Activated CD8-positive, alpha-beta memory T cell treated with anti-CD3 and anti-CD28 coated beads for 24 hours (primary cell): ENCODE measurements at places on chromosomes 5 and 9.

DNA sequence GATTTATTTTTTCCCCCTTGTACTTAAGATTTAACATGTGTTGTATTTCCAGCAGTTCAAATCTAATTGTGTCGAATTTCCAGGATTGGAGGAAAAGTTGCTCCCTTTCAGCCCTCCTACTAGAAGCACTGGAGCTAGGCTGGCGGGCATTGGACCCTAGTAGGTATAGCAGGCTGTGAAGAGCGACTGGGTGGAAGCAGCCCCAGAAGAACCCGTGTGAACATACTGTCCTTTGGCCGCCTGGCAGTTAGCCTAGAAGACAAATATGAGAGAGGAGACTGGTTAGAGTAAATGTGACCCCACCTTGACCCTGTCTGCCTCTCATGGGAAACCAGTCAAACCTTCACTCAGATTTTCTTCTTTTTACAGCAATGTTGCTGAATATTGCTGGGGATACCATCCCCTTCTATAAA lies 13.9 kb downstream of the ALDOB start:
- DNase-seq = no peak

DNA sequence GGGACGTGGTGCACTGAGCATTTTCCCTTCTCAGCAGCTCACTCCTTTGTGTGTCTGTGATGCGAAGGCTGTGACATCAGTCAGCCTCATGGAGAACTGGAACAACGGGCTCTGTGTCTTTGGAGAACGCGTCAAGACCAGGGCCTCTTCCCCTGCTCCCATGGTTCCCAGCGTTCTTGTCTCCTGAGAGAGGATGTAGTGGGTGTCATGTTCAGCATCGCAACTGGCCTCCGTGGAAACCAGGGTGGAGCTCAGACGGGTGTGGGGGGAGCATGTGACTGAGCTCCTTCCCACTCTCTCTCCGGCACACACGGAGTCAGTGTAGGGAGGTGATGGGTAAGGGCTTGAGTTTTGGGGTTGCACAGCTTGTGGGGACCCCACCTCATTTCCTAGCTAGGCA lies 59.7 kb downstream of the TENT4A start:
- DNase-seq = no peak

DNA sequence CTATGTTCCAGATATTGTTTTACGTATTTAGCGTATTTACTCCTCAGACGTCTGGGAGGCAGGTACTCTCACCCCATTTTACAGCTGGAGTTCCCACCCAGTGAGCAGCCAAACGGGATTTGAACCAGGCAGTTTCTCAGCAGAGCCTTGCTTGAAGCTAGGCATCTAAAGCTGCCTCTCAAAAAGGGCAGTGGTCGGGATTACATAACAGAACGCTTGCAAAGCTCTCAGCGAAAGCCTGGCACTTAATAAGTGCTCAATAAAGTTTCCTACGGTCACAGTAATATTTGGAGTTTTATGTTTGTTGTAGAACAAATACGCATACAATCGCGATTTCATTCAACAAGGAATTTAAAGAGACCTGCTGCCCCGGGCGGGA lies 286 bp upstream of the BSPRY start:
- no peak for DNase-seq

DNA sequence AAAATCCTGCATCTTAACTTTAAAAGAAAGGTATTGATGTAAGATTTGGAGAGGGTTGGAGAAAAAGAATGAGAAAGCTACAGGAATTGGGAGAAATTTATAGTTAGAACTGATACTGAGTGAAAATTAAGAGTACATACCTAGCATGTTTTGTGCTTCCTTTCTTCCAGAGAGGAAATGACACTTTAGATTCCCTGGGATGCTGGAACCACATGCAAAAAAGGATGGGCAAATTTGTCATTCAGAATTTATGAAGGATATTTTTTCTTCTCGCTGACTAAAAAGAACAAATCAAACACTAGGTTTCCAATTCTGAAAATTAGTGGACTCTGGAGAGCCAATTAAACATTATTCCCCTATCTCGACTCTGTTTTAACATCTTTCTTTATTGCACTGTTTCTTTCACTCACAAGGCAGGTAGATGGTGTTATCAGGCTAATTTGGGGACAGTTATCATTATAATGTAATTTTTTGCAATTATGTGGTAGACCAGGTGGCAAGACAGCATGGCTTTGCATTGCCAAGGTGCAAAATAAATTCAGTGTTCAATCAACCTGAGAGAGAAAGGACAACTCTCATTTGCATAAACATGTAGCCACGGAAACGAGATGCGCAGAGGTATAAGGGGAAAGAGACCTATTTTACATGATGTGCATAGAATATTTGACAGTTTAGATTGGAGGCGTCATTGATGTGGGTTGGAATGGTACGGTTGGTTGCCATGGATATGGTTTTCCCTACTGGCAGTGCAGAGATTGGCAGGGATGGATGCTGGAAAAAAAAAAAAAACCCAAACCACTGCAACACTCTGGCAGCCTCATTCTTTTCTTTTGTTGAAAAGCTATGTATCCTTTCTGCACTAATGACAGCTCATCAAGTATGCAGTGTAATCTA lies 320.4 kb upstream of the CCNH start:
- DNase-seq = no peak

- no peak for DNase-seq
Observed at GRCh38 chr5:30469691-30470090, 723.8 kb upstream of the CDH6 start.

DNA sequence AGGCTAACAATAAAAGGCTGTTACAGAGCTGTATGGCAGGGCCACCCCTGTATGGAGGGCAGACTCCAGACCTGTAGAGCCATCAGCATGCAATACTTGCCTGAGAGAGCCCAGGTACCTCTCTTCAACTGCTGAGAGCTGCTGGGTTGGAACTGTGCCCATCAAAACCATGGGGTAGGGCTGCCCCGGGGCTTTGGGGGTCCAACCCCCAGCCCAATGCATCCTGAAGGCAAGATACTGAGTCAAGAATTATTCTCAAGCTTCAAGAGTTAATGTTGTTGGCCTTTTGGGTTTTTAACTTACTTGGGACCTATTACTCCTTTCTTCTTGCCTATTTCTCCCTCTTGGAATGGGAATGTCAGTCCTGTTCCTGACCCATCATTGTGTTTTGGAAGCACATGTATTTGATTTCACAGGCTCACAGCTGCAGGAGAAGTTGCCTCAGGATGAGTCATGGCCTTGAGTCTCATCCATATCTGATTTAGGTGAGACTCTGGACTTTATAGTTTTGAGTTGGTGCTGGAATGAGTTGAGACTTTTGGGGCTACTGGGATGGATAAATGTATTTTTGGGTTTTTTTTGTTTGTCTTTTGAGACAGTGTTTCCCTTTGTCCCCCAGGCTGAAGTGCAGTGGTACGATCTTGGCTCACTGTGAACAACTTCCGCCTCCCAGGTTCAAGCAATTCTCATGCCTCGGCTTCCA lies 21.0 kb upstream of the CDK7 start:
- peak; percentile 32 for DNase-seq

- DNase-seq = no peak
Observed at GRCh38 chr5:130032807-130033206, 128.5 kb downstream of the CHSY3 start.

GRCh38 chr5:107487056-107487542 lies 183.6 kb downstream of the EFNA5 start:
- DNase-seq = no peak

DNA sequence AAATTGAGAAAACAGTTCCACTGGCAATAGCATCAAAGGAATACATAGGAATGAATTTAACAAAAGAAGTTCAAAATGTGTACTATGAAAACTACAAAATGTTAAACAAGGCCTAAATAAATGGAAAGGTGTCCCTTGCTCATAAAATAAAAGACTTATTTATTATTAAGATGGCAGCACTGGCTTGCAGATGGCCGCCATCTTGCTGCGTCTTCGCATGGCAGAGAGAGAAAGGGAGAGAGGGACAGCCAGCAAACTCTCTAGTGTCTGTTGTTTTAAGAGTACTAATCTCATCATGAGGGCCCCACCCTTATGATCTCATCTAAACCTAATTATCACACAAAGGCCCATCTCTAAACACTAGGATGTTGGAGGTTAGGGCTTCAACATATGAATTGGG lies 47.1 kb downstream of the ABLIM3 start:
- no peak for DNase-seq

DNA sequence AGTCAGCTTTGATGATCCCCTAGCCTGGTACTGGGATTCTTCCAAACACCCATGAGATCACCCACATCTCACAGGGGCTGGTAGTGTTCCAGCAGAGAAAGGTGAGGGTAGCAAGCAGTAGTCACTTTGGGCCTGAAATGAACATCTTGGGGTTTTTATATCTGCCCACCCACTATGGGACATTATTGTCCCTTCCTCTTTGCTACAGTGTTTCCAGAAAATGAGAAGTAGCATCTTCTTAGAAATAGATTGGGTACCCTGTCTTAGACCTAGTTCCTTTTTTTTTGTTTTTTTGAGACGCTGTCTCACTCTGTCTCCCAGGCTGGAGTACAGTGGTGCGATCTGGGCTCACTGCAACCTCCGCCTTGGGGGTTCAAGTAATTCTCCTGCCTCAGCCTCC lies 249.2 kb upstream of the ANKRD55 start:
- DNase-seq = no peak

DNA sequence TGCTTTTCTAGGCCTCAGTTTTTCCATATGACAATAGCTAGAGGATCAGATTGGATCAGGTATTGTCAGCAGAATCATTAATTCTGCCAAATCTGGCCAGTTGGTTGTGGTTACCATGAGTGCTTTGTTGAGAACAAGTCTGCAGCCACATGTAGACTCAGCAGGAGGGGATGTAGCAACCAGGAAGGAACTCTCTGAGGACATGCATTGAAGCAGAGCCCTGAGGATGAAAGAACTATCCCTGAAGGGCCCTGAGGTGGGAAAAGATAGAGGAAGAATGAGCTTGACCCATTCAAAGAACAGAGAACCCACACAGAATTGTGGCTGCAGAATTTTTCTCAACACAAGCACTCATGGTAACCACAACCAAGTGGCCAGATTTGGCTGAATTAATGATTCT lies 60.1 kb upstream of the AFAP1L1 start:
- DNase-seq = no peak

DNA sequence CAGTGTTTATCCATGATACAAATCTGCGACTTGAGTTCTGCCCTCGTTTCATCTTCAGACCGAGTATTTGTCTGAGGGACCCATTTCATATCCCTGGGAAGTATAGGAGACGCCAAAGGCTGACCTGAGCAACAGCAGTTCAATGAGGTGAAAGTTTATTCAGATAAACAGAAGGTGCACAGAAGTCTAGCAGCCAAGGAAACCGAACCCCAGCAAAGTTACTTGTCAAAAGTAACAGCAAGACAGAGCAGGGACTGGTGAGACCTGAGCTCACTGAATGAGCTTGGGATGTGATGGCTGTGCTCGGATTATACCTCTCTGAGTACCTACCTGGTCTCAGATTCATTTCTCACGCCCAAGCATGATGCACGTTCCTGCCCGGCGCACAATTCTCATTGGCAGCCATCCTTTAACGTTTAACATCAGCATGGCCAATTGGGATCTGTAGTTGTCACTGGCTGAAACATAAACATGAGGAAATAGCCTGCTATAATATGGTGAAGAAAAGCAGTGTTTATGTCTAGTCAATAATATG lies 599 bp downstream of the LYRM7 start:
- DNase-seq = no peak

DNA sequence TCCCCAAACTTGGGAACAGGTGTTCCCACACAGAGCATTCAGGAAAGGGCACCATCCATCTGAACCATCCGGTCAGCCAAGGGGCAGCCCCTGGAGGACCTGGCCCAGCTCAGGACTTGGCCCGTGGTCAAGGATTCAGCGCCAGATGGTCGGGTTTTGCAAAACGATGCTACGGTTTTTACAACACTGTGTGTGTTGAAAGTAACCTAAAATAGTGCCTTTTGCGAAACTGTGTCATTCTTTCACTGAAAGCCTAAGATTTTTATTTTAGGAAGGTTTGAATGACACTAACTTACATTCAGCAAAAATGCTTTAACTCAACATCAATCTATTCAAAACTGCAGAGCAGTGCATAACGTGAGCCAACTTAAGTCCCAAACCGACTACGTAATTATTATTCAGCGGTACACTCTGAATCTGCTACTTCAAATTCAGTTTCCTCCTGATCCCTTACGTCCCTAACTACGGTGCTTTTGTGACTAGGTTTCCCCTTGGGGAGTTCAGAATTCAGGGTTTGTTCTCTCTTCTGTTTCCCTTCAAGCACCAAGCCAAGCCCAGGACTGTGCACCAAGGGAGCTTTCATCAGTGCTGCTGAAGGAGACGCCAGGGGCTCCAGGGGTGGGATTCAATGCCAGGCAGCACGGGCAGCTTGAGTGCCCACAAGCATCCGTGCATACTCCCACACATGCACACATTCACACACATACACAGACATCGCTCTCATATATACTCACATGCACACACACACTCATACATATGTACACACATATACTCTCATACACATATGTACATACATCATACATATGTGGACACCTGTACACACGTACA lies 25.8 kb downstream of the LPCAT1 start:
- DNase-seq = no peak

DNA sequence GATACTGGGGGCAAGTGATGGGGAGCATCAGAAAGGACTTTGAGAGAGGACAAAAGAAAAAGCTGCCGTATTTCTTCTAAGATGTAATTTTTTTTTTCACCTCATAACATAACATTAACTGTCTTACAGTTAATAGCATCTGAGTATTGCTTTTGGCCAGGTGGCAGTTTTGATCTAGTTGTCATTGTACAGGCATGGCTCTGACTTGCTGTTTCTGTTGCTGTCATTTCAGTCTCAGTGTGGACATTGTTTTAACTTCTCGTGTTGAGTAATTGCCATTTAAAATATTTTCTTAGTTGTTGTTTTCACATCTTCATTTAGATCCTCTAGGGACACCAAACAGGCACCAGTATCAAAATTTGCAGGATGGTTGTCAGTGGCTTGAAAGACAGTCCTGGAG lies 12.4 kb downstream of the SMAD5 start:
- DNase-seq = no peak

DNA sequence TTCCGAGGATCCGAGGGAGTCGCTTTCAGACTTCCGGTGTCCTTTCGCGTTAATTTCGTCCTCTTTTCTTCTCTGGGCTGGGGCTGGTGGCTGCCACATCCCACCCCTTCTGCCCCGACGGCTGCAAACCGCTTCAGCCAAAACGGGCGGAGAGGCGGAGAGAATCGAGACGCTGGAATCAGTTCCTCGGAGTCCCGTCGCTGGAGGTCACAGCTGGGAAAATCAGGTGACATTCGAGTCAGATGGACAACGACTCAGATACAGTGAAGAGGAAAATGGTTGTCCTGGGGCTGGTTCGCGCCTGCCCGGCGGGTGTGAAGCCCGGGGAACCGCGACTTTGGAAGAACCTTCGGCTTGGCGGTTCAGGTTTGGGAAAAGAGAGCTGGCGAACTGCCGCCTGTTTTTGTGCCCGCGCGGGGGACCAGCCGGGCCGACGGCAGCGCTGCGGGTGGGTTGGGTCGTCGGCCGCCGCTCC lies 8.9 kb upstream of the NKX2-5 start:
- DNase-seq = no peak

DNA sequence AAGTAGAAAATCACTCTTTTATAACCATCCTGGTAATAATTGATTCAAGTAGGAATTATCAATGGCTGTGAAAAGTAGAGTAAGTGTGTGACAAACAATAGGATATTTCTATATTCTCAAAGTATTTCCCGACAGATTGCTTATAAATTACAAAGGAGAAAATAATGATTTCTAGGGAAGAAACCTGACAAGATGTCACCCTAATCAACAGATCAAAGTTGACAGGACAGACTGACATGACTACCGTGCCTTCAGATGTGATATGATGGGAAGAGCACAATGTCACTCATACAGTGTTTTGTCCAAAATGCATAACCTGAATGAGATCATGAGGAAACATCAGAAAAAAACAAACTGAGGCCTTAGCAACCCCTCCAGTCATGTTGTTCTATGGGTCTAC lies 53.9 kb upstream of the TRIO start:
- DNase-seq = no peak
